Fibroblast of skin of back (primary cell): ENCODE measurements at places on chromosomes 16 and 17.

GRCh38 chr16:48413272-48413671 lies 28.1 kb upstream of the SIAH1 start:
- DNase-seq, result no peak

DNA sequence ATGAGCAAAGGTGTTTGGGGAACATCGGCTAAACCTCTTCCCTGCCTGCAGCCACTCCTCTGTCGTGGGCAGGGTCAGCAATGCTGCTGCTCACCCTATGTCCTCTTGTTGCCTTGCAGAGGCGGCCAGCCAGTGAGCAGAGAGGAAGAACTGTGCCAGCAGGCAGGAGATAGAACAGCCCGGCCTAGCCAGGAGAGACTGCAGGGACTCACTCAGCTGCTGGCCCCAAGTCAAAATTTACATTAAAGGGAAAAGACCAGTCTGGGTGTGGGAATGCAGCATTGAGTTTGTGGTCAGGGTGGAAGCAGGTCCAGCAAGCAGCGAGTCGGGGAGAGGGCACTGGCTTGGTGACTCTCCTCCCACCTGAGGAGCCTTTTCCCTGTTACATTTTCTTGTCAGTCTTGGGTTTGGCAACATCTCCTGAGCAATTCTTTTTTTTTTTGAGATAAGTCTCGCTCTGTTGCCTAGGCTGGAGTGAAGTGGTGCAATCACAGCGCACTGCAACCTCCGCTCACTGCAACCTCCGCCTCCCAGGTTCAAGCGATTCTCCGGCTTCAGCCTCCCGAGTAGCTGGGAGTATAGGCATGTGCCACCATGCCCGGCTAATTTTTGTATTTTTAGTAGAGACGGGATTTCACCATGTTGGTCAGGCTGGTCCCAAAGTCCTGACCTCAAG lies 22.7 kb downstream of the LIG3 start:
- DNase-seq, result no peak

- DNase-seq, result no peak
Measured at GRCh38 chr17:77358801-77359200, 218.0 kb downstream of the SEC14L1 start.

DNA sequence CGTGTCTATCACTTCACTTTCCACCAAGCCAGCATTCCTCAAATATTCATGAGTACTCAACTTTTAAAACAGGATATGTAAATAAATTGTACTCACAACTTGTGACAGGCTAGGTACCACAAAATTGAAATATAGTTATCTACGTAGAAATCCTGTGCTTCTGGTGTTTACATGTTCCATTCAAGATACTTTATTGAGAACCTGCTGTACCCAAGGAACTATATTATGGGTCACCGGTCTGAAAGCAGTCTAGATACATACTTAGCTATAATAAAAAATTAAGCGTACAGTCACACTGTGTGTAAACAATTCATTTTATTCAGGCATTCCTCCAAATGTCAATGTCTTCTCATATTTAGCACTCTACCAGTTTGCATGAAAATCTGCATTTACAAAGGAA lies 482.2 kb upstream of the SOX9 start:
- DNase-seq, result no peak

GRCh38 chr17:70787721-70788300 lies 618.5 kb downstream of the KCNJ2 start:
- DNase-seq, result no peak

DNA sequence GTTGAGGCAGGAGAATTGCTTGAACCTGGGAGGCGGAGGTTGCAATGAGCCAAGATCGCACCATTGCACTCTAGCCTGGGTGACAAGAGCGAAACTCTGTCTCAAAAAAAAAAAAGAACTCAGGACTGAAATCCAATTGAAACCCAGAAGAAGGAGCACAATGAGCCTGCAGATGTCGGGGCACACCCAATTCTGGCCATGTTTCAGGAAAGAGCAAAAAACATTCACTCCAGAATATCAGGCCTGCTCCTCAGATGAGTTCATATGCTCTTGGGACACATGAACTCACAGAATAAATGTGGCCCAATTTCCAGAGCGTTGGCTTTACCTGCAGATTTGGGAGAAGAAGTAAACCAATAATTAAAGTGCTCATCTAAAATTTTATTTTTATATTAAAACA lies 3.0 kb upstream of the CMTM2 start:
- no peak for DNase-seq

GRCh38 chr16:69717066-69717465 lies 9.3 kb downstream of the NQO1 start:
- DNase-seq, result no peak

GRCh38 chr17:55870044-55870443 lies 119.2 kb downstream of the PCTP start:
- no peak for DNase-seq

GRCh38 chr17:19363460-19364035 lies 1.0 kb upstream of the B9D1 start:
- DNase-seq, result no peak

GRCh38 chr16:14205666-14206065 lies 134.5 kb downstream of the MRTFB start:
- no peak for DNase-seq

- DNase-seq, result no peak
Measured at GRCh38 chr17:59423903-59424302, 92.4 kb downstream of the YPEL2 start.

- peak; percentile 92 for DNase-seq
Measured at GRCh38 chr17:35315283-35315682, 58.1 kb downstream of the SLFN11 start.

GRCh38 chr17:29210879-29211278 lies 30.7 kb upstream of the MYO18A start:
- no peak for DNase-seq

DNA sequence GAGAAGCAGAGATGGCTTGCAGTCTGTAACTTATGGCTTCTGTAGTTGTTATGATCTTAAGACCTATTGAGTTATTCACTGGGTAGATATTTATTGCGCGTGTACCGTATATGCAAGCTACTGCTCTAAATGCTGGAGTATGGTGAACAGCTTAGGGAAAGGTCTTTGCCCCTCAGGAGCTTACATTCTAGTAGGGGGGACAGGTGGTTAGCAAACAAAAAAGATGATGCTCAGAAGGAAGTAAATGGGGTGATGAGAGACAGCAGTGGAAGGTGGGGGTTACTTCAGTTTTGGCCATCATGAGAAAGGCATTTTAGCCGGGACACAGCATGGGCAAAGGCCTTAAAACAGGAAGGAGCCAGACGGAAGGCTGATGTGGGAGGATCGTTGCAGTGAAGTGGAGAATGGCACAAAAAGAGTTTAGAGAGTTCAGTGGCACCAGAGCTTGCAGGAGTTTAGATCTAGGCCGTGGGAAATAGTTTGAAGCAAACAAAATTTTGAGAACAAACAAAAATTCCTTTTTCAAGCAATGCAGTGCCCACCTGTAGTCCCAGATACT lies 2.1 kb downstream of the ARMC7 start:
- no peak for DNase-seq
